ENCODE measurements at places on chromosomes 5 and 9. TPM values are rescaled to one million over a fixed set of nuclear protein-coding genes. Genes with fewer than 3 reads are reported as not detected.
A peak's percentile ranks its signal among the peaks of the same experiment; 100 is the strongest.

DNA sequence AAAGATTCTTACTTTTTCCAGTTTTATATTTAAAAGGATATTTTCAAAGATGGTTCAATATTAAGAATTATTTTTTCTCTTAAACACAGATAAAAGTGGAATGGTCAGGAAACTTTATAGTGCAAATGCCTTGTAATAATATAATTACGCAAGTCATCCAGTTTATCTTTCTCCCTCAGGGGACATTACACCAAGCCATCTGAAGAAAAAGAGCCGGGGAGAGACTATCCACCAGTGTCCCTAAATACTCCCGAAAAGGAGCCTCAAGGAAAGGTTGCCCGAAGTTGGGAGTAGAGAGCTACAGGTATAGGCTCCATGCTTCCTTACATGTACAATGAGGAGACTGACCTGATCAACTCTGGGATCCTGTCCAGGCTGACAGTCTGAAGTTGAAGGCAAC is 101.1 kb downstream of the SERINC5 start:
- DNase-seq = no peak

DBH gene
- total RNA-seq = not detected

GRCh38 chr5:106172681-106173532 is 1497.8 kb downstream of the EFNA5 start:
- DNase-seq = peak; percentile 17

TLE1 gene
- total RNA-seq = 39.5 TPM

FBP1 gene
- not detected for total RNA-seq

- DNase-seq = no peak
Measured at GRCh38 chr5:149993471-149993870, 7.0 kb downstream of the TIGD6 start.

CER1 gene
- not detected for total RNA-seq

SPATA31E1 gene
- total RNA-seq = not detected

DNA sequence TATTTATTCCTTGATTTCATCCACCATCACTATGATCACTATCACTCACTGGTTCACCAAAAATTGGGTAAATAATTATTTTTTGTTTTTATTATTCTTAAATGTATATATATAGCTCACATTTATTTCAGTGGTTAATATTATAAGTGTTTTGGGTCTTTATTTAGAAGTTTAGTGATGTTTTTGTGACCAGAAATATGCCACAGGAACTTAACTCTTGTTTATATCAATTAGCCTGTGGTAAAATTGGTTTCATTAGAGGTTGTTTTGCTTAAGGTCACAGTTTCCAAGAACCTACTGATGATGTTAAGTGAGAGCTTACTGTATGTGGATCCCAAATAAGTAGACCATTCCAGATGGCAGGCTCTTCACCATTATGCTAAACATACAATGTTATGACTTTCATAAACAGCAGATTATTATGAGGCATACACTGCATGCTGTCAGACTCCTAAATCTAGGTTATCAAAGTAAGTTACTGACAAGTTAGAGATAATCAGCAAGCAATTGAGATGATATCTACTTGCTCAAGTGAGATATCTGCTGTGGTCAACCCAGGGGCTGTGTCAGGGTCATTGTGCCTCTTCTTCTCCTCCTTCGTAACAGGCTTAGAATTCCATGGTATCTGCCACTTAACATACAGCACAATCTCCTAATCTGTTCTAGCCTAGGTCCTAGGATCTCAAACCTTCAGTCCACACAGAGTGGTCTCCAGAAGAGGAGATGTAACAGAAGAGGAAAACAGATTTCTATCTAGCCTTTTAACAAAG is 57.6 kb downstream of the NR3C1 start:
- DNase-seq = no peak

DNA sequence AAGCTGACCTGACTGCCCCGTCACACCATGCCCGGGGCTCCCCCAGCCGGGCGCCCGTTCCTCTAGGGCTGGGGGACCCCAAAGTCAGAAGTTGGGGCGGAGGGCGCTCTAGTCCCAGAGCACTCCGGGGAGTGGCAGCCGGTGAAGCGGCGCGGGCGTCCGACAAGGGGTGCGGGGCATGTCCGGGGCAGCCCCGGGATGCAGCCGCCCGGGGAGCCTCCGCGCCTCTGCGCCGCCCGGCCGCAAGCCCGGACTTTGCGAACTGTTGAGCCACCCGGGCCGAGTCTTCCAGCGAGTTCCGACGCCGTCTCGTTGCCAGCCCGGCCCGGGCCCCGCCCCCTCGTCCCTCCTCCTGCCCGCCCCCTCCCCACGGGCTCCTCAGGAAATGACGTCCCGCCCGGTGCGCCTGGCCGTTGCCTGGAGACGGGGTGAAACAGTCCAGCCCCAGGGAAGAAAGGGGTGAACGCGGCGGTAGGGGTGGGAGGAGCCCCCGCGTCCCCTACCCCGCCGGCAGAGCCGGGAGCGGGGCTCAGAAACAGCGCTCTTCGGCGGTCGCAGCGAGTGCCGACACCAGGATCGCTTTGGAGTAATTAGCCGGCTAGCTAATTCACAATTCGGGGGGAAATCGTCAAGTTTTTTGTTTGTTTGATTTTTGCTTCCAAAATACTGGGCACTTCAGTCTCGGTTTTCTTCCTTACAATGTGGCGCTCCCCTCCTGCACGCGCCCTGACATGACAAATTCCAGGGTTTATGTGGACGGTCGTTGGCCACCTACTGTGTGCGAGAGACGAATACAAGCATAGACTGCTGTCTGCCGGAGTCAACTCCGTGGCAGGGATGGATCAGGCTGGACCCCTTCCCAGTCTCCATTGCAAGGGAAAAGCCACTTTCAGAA is at the start of gene WHRN:
TSS of gene WHRN (minus strand) at position 287 of the 895 bp plus-strand sequence. CDS start 672 bp downstream, outside the sequence.
- DNase-seq = peak; percentile 78

DNA sequence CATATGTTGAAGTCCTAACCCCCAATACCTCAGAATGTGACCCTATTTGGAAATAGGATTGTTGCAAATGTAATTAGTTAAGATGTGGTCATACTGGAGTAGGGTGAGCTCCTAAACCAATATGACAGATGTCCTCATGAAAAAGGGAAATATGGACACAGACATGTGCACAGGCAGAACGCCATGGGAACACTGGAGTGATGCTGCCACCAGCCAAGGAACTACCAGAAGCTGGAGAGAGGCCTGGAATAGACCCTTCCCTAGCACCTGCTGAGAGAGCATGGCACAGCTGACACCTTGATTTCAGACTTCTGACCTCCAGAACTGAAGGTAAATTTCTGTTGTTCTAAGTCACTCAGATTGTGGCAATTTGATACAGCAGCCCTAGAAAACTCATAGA is 110.8 kb downstream of the CTNND2 start:
- no peak for DNase-seq

AK8 gene
- 0.13 TPM for total RNA-seq

TOR4A gene
- 2.6 TPM for total RNA-seq
